ENCODE measurements at places on chromosomes 1 and 21.

- no peak for DNase-seq
Measured at GRCh38 chr1:54254055-54254454, 54.1 kb downstream of the MRPL37 start.

GRCh38 chr1:157431751-157432150, 120.6 kb downstream of the FCRL5 start:
- DNase-seq = no peak

- DNase-seq = no peak
Measured at GRCh38 chr1:183841550-183841949, 36.6 kb downstream of the RGL1 start.

DNA sequence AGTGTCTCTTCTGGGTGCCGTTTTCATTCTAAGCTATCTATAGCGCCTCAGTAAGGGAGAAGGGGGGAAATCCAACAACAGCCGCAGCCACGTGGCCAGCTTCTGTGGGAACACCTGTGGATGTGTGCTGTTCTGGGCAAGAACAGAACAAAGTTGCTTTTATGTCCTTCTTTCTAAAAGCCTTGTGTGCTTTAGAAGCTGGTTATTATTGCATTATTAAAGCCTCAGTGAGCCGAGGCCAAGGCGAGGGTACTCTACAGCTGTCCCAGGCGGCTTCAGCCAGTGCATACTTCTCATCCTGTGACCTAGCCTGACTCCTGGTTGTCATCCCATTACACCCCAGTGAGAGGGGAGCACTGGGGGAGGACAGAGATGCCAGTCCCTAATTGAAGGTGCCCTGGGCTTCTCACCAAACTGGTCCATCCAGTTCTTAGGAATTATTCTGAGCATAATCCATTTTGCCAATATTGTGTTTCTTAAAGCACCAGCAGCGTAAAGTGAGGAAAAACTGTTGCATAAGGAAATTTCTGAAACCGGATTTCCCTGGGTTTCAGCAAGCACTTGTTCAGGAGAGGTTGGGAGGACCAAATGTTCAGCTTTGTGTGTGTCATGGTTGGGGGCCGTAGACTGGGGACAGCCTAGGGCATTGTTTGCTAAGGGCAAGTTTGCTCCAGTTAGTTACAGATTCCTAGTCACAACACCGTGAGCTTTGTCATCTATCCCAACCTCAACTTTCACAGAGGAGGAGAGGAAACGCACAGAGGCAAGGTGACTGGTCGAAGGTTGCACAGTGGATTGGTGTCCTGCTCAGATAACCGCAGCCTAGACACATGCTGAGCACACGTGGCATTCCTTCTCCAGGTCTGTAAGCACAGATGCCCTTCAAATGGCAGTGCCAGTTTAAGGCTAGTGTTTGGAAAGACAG, 61.0 kb upstream of the ATP1A1 start:
- DNase-seq = peak; percentile 19

DNA sequence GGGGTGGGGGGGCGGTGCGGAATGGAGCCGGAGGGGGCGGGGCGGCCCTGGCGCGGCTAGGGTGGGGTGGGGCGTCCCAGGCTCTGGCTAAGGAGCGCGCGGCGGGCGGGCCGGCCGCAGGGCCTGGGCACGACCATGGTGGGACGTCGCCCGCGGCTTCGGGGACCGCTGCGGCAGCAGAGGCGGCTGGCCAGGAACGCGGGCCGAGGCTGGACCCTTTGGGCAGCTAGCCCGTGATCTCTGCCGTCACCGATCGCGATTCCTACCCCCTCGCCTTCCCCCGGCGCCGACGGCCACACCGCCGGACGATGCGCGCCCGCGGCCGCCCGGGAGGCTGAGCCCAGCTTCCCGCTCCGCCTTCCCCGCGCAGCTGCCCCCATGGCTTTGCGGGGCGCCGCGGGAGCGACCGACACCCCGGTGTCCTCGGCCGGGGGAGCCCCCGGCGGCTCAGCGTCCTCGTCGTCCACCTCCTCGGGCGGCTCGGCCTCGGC, at the start of gene MAP3K21:
Gene MAP3K21, plus strand, starts transcription at position 74 of the 491 bp plus-strand sequence. Its CDS starts 305 bp downstream, at position 379.
- DNase-seq = no peak

DNA sequence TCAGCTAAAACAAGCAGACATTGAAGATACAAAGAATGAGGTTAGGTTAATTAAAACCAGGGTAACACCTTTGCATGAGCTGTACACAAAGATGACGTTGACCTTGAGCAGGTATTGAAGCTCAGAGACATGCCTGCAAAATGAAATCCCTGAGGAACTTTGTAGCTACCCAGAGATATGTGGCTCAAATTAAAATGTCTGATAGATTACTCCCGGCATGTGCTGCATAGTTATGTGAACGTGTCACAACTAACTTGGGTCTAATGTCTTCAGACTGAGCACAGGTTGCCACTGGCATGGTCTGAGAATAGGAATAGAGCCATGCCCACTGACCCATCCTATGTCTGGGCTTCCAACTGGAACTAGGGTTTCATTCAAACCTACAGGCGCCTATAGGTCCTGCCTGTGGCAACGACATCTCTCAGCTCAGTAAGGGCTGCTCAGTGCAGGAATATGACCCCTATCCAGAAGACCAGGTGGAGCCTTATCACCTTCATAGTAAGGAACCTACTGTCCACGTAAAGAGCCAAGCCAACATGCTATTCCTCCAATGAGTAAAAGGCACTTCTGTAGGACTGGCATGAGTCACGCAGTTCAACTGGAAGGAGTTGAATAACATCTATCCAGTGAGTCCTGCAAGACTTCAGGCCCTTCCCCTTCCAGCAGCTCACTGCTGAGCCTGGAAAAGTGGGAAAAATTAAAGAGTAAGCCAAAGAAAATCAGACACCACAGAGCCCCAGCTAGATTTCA, 60.7 kb downstream of the PRKAB2 start:
- DNase-seq = no peak

DNA sequence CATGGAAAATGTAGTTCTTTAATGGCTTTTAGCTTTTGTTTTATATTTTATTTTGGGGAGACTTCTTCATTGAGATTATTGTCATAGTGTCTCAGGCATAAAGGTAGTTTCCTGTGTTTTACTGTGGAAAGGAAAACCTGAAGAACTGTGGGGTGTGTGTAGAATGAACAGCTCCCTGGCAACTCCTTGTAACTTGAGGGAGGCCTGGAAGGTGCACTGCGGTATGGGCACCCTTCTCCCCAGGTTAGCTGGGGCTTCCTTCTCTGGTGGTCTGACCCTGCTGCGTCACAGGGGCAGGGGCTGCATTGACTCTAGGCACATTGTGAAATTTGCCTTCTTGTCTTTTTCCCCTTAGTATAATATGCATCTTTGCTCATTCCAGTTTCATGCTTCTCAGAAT, 1.7 kb downstream of the ATP1B1 start:
- no peak for DNase-seq

GRCh38 chr1:197464044-197464443, 196.0 kb downstream of the CRB1 start:
- peak; percentile 78 for DNase-seq

DNA sequence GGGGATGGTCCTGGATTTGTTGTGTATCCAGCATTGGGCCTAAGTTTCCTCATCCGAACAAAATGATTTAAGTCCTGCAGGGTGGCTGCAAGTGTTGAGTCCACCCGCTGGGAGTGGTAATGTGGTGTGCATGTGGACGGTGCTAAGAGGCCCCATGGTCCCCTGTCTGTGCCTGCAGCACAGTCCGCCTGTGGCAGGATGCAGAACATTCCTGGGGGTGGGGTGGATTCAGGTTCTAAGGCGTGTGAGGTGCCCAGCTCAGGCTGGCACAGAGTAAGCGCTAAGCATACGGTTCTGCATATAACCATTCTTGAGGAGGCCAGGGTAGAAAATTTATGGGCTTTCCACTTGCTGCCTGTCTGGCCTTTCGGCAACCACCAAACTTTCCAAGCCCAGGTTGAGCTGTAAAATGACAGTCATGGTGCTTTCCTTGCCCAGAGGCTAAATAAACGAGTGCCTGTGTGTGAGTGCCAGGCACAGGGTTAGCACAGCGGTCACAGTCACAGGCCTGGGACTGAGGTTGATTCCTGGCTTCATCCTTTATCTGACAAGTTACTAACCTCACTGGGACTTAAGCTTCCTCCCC, 30.7 kb downstream of the SLC2A1 start:
- no peak for DNase-seq

All from NCI-H82 (cell line).